Stomach (tissue), 19 donors: ENCODE measurements at places on chromosomes 13 and 19. TPM values are rescaled to one million over a fixed set of nuclear protein-coding genes. Genes with fewer than 3 reads are reported as not detected.
A peak's percentile ranks its signal among the peaks of the same experiment; 100 is the strongest.

- DNase-seq, result no peak
Measured at GRCh38 chr13:26515721-26516120, 41.8 kb upstream of the WASF3 start.

GRCh38 chr13:99132295-99132835, 68.3 kb upstream of the UBAC2 start:
- no peak for DNase-seq

GRCh38 chr13:104270731-104271130, 1204.5 kb upstream of the SLC10A2 start:
- DNase-seq, result no peak

DNA sequence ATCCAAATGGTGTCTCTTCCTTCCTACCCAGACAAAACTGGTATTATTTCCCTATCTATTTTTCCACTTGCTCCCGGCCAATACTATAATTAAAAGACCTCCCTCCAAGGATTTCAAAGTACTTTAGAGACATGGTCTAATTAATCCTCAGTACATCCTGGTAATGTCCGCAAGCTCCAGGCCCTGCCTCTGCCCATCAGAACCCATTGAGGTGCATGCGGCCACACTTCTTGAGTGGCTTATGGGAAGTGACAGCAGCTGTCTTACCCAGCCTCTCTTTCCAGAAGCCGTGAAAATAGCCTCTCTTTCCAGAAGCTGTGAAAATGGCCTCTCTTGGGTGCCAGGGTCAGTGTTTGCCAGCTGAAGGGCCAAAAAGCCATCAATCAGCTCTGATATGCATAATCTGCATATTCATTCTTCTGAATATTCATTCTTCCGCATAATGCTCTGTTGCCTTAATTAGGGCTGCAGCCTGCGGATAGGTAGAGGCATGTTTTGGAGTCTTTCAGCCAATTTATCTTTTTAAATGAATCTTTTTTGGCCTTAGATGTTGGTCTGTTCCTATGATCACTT, 148.4 kb upstream of the TMTC4 start:
- no peak for DNase-seq

DNA sequence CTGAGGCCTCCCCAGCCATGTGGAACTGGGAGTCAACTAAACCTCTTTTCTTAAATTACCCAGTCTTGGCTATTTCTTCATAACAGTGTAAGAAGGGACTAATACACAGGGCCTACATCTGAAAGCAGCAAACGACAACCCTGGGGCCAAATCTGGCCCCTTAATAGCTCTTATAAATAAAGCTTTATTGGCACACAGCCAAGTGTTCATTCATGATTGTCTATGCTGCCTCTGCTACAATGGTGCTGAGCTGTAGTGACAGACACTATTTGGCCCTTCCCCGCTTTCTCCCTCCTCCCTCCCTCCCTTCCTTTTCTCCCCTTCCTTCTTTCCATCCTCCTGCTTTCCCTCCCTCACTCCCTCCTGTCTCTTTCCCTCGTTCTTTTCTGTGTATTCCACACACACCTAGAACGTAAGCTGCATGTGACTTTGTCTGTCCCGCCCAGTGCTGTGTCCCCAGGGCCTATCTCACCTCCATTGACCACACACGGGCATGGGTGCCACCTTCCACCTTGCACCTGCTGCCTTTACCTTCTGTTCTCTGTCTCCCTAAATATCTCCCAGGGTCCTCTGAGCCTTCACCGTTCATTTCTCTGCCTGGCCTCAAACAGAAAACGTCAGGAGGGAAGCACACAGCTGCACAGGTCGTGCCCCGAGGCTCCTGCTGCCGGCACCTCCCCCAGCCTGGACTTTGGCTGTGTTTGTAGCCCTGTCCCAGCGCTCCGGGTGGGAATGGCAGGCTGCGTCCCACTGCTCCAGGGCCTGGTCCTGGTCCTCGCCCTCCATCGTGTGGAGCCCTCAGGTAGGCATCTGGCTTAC, at the start of gene PROZ:
PROZ (plus strand) TSS at position 720 of the 819 bp plus-strand sequence; CDS start at position 733, 13 bp downstream.
- DNase-seq, result no peak

GRCh38 chr19:13240312-13241022, 90.3 kb downstream of the IER2 start:
- no peak for DNase-seq

- DNase-seq, result peak; percentile 89
Measured at GRCh38 chr19:15702534-15702930, 25.3 kb upstream of the OR10H2 start.

DNA sequence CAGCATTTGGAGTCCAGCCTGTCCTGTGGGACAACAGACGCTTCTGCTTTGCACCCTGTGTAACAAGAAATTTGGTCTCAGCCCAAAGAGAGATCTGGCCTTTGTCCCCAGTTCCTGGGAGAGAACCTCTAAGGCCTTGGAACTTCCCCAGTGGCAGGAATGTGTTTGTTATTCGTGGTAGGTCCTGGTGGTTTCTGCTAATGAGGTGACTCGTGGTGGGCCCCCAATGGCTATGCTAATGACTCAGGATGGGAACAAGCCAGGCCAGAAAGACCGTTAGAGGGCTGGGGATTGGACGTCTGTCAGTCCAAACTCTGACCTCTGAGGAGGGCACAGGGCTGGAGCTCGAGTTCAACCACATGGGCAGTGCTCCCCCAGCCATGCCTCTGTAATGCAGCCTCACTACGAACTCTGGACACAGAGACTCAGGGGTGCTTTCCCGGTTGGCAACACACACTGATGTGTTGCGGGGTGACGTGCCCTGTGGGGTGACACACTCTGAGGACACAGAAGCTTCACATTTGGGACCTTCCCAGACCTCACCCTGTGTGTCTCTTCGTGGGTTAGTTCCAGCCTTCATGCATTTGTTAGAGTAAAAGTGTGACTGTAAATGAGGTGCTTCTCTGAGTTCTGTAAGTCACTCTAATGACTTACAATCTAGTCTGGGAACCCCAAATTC, 38.9 kb downstream of the TEX29 start:
- DNase-seq, result peak; percentile 16

- no peak for DNase-seq
Measured at GRCh38 chr19:3556423-3556977, 886 bp downstream of the MFSD12 start.

DNA sequence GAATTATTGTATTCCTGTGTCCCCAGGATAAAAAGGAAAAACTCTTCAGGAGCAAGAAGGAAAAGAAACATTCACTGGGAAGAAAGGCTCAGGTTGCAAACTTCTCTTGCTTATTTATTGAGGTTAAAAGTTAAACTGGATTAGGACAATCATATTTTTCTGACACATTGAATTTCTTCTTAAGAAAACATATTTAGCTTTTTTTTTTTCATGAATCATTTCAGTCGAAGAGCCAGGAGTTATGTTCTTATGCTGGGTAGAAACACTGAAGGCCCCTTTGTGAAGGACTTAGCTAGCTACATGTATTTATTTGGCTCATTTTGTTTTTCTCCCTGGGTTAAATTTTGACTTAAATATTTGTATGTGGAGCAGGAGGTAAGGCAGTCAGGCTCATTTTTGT, 434.0 kb downstream of the KLF5 start:
- DNase-seq, result no peak

- DNase-seq, result peak; percentile 36
Measured at GRCh38 chr13:101785858-101786257, 333.4 kb downstream of the ITGBL1 start.

- no peak for DNase-seq
Measured at GRCh38 chr13:49975826-49976225, 21.0 kb upstream of the TRIM13 start.

MATK gene
- total RNA-seq, result 1.4 TPM

- DNase-seq, result no peak
Measured at GRCh38 chr13:50612717-50613116, 230.8 kb downstream of the DLEU7 start.

DNA sequence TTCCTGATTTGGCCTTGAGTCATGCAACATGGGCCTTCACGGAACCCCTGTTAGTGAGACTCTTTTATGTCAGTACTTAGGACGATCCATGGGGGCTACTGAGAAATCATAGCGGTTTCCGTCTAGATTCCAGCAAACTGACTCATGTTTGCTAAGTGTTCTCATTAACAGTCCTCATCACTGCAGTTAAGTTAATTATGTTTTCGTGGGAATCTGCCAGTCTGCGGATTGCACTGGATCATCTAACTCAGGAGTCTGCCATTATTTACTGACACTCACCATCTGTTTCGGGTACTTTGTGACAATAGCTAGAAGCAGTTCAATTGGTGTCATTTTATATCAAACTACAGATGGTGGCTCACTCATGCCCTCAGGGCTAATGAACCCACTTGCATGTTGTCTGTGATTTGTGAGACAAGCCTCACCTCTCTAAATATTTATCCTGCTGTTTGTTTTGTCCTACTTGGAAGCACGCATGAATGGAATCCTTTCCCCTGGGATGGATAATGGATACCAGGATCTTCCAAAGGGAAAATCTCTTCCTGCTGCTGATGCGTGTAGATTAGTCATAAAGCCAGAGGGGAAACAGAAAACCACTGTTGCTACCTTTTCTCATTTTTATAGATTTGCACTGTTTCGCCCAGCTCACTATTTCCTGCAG, 61.8 kb downstream of the RAB20 start:
- DNase-seq, result no peak

DNA sequence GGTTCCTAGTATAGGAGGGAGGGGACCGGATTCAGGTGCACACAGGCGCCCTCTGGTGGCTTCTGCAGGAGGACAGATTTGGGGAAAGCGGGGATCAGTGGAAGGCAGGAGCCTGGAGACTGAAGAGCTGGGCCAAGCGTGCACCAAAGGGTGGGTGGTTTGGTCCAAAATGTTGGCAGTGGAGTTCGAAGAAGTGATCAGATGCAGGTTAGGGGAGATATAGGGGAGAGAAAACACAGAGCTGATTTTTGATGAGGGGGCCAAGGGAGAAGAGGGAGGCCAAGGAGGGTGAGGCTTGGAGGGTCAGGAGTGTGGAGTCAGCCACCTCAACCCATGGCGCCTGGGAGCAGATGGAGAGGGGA, 6.8 kb upstream of the CARM1 start:
- peak; percentile 94 for DNase-seq

- no peak for DNase-seq
Measured at GRCh38 chr13:29125191-29125933, 305.2 kb downstream of the MTUS2 start.

GRCh38 chr13:113976711-113977684, 3.1 kb upstream of the C13orf46 start:
- DNase-seq, result no peak

- no peak for DNase-seq
Measured at GRCh38 chr13:70297189-70297616, 189.0 kb upstream of the KLHL1 start.

DNA sequence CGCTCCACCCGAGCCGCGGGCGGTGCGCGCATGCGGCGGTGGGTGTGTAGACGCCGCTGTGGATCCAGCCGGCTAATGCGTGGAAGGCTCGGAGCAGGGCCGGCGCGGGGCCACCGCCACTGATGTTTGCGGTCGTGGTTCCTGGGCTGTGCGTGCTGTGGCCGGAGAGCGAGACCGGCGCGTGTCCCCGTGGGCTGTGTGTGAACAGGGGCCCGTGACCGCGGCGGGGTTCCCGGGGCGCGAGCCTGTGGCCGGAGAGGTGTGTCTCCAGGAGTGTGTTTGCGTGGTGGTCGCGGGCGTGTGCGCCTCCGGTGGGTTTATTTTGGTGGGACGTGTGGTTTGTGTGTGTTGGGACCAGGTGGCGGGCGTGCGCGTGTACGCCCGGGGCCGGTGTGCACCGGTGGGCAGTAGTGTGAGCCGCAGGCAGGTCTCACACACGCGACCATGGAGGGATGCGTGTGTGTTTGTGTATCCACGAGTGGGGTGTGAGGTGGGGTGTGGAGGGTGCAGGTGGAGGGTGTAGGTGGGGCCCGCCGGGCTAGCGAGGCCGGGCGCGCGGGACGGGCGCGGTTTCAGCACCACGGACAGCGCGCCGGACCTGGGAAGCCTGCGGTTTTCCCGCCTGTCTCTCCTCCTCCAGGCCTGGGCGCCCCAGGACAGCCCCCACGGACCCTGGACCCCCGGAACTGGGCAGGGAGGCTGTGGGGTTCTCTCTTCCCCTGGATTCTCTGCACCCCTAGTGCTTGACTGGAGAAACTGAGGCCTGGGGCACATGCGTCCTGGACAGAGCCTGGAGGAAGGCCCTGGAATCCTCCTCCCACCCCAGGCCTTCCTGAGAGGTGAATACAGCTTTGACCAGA, 1.6 kb downstream of the HCN2 start:
- peak; percentile 79 for DNase-seq

- DNase-seq, result no peak
Measured at GRCh38 chr13:45327253-45327955, 13.6 kb downstream of the TPT1 start.

RDH8 gene
- total RNA-seq, result not detected

- no peak for DNase-seq
Measured at GRCh38 chr19:3189702-3190469, 4.2 kb downstream of the NCLN start.

DNA sequence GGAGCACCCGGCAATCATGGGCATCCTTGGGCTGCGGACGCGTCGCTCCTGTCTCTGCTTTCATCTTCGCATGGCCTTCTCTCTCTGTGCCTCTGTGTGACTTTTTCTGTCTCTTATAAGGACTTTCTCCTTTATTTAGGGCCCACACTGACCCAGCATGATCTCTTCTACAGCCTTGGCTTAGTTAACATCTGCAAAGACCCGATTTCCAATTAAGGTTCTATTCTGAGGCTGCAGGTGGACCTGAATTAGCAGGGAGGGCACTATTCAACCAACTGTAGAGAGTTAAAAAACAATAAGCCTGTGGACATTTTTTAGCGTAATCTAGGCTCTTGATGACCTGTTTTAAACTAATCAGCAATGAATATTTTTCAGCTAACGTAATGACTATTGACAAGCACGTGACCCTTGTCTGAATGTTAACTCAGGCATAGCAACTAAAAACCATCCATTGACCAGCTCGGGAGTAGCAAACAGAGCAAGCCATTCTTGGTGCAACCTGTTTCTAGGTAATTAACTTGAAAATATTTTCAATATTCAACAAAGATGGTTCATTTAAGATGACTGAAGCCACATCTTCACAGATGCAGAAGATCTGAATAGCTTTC, 15.2 kb downstream of the F10 start:
- DNase-seq, result no peak

CAMSAP3 gene
- 5.5 TPM for total RNA-seq

IL27RA gene
- not detected for total RNA-seq

GRCh38 chr19:48614436-48615230, at the start of gene FAM83E:
TSS of gene FAM83E (minus strand) at chr19:48615076. CDS start at chr19:48613372, 1,704 bp downstream.
- peak; percentile 90 for DNase-seq

UBXN6 gene
- 43.1 TPM for total RNA-seq

DNA sequence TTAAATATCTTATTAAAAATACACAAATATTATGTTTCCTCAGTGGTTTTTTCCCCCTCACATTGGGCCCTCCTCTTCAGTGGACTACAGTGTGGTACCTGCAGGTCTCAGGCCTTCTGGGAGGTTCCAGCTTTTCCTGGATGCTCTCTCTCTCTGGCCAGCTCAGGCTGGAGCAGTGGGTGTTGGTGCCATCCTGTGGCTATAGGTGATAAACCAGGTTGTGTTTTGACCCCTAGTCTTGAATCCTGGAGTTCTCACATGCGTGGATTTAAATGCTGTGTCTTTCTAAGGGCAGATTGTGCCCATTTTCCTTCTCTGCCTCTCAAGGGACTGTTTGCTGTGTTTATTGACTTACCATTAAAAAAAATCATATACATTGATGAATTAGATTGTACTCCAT, 41.2 kb upstream of the ZNF527 start:
- no peak for DNase-seq
